ENCODE measurements at places on chromosomes 3 and 15.

DNA sequence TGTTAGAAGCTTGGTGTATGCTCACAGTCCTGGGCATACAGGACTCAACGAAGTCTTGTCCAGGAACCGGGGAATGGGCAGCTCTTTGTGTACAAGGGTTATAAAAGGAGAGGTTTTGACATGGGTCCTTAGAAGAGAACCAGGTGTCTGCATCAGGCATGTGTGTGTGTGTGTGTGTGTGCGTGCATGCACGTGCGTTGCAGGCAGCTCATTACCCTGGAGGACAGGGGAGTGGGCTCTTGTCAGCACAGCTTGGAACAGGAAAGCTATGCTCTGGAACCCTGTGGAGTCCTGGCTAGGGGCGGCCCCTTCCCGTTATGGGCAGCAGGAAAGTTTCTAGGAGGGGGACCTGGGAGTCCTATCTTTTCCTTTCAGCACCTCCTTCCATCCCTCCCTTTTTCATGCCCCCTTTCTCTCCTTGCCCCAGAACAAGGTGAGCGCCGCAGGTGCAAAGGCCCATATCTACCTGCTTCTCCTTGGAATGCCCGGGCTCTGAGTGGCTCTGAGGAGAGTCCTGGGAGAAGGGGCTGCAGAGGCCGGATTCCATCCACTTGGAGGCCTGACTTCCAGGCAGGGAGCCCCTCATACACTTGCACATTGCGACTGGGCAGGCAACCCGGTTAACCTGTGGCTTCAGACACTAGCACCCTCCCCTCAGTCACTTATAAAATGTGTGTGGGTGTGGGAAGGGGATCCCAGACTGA lies 33.9 kb upstream of the LCTL start:
- DNase-seq: no peak

DNA sequence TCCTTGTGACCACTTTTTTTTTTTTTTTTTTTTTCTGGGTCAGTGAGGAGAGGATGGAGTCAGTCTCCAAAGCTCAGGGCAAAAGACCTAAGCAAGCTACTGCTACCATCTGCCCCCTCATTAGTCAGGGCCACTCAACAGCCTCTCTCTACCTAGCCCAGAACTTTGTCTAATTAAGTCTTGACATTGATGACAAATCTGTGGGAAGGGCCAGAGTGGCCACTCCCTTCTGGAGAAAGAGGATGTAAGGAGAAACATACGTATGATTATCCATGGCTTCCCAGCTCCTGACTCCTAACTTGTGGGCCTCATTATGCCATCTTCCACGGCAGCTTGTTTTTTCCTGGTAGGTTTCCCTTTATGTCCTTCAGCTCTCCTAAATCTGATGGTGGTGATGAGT lies 37.9 kb downstream of the NR1I2 start:
- no peak for DNase-seq

GRCh38 chr3:111901637-111902036 lies 42.6 kb downstream of the PHLDB2 start:
- no peak for DNase-seq

DNA sequence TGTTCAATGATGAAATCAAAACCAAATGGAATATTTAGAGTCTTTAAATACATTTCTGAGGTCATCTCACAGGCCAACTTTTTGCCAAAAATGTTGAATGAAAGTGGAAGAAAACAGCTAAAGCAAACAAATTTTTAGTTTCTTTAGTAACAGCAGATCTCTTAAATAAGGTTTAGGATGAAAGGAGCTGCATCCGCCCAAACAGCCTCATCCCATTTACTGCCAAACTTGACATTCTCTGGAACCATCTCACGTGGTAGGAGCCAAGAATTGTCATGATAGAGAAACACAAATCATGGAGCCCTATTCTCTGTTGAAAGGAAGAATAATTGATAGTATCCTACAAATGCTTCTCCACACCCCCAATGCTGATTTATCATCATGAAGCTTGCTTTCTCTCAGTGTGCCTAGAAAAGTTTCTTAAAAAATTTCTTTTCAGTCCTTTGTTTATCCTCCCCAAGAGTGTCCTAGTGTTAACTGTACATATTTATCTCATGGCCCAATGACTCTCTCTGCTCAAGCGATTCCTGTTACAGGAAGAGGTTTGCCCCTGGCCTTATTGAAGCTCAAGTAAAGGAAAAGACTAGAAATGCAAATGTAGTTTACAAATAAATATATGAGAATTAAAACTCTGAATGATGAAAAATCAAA lies 23.4 kb downstream of the SLC9A9 start:
- no peak for DNase-seq

DNA sequence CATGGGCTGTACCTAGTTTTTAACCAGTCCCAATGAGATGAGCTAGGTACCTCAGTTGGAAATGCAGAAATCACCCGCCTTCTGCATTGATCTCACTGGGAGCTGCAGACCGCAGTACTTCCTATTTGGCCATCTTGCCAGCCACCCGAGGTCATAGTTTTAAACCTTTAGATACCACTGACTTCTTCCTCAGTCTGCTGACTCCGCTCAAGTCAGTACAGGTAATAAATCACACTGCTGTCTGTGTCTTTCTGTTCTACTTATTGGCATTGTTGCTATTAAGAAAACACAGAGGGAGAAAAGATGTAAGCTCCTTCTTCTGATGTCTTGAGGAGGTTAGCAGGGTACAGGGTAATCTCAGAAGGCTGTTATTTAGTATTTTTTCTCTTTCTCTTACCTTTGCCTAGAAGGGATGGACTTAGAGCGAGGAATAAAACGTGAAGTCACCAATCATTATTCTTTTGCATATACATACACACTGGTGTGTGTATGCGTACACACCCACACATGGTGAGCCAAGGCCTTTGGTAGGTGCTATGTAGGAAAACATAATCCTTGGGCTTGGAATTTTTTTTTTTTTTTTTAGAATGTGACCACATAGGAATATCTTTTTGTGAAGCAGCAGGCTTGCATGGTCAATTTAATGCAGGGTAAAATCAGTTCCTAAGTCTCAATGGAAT lies 197.2 kb downstream of the EDEM1 start:
- no peak for DNase-seq

DNA sequence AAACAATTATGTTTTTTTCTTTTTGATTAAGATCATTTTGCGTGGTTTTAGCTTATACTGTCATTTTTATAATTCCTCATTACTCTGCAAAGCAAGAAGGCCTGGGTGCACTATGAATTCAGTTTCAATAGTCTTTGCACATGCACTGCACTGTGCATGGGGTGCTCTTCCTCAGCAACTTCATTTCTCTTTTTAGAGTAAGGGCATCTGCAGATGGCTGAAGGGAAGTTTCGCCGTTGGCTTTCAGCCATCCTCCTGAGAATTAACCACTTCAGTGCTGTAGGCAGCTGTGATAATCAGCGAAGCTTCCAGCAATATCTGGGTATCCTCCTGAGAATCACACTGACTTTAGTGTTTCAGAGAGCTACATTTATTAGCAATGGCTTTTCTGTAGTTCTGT lies 284.8 kb downstream of the GBE1 start:
- DNase-seq: no peak

DNA sequence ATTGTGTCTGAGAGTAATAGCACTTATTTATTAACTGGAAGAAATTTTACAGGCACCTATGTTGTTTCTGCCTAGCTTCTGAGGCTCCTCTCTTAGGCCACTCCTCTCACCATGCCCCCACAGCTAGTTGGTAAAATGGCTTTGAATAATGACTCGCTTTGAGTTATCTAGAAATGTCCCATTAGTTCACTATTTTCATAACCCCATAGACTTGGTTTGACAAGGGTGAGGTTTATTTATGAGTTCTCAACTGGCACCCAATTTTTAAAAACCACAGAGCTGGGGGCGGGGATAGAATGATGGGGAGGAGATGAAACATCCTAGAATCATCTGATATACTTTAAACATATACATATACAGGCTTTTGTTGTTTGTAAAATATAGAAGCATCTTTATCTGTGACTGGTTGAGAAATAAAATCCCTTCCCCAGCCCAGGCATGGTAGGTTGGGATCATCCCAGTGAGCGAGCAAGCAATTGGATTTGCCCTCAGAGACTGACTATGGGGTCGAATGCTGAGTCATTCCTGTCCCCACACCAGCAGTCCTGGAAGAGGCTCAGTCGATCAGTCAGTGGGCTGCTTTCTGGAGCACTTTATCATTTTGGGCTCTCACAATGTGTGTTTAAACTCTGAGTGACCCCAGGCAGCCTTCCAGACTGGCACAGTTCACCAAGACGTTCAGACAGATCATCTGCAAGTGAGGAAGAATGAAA lies 60.2 kb upstream of the TSEN2 start:
- DNase-seq: no peak

DNA sequence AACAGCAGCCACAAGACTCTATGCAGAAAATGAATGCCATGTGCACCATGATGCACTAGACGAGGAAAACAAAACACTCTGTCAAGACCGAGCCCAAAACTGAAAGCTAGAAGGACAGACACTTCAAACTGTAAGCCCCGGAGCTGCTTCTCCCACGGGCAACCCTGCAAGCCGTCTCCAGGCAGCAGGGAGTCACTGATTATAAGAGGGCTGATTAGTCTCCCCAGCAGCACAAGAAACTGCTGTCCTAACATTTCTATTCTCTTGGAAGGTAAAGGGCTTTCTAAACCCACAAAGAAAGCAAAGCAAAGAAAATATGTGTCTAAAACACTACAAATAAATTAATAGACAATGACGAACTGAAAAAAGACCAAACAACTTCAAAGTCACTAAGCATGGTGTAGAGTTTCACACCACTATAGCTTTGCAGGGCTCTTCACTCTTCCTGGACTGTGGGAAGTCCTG lies 15.5 kb downstream of the TBC1D2B start:
- DNase-seq: no peak

DNA sequence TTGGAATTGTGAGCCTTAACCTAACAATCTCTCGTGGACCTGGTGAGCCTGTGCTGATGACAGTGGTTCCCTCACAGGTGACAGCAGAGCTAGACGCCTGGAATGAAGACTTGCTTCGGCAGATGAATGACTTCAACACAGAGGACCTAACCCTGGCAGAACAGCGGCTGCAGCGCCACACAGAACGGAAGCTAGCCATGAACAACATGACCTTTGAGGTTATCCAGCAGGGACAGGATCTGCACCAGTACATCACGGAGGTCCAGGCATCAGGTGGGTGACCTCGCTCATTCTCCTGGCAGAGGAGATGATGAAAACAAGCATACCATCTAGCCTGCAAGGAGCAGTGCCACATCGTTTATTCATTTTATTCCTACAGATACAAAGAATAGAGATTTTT lies 316.9 kb upstream of the UMPS start:
- no peak for DNase-seq

Measured in stimulated activated CD8-positive, alpha-beta memory T cell treated with anti-CD3 and anti-CD28 coated beads, Interleukin-4, amount 100 ng/mL, for 4 hours (primary cell).